ENCODE measurements at places on chromosomes 11 and 22.

DNA sequence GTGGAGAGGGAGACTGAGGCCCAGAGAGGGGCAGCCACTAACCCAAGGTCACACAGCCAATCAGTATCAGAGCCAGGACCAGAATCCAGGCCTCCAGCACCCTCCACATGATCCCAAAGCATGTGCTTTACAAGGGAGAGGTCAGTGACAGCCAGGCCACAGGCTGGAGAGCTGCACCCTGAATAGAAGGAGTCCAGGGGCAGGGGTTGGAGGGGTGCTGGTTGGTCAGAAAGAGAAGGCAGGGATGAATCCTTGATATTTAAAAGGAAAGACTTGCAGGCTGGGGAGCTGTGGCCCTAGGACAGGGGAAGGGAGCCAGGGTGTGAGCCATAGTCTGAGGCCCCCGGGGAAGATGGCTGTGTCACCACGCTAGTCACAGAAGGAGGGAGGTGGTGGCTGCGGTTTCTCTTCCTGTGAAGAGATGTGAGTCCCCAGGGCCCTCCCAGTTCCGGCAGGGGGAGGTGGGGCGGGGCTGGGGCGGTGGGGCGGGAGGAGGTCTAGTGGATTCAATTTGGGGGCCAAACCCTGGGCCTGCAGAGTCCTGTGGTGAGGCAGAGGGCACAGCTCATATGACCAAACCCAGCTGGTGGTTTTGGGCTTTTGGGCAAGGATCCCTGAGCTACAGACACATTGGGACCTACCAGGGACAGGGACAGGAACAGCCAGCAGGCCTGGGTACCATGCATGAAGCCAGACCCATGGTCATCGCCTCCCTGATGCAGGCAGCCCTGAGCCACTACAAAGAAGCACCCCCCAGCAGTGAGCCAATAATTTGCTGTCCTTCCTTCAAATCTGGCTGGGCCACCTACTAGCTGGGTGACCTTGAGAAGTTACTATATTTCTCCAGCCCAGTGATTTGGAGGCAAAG is 14.0 kb downstream of the RAC2 start:
- DNase-seq: peak; percentile 67

- no peak for DNase-seq
Measured at GRCh38 chr11:78941226-78941851, 366.7 kb upstream of the NARS2 start.

- DNase-seq: no peak
Measured at GRCh38 chr11:76087749-76088148, 118.6 kb downstream of the WNT11 start.

DNA sequence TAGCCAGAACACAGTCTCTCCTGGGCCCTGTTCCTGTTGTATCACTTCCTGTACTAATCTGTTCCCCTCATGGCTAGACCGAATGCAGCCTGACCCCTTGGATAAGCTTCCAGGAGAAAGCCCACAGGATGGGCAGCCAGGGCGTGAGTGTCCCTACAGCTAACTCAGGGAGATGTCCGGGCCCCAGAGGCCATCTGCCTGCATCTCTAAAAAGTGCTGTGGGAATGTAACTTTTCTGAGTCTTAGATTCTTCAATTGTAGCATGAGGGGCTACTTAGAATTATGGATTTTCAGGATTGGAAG is 7.7 kb upstream of the MALAT1 start:
- no peak for DNase-seq

- no peak for DNase-seq
Measured at GRCh38 chr22:50259302-50259701, 2.2 kb downstream of the MAPK12 start.

All from PC-9 (cell line).